ENCODE measurements at places on chromosomes 3 and 15.

DNA sequence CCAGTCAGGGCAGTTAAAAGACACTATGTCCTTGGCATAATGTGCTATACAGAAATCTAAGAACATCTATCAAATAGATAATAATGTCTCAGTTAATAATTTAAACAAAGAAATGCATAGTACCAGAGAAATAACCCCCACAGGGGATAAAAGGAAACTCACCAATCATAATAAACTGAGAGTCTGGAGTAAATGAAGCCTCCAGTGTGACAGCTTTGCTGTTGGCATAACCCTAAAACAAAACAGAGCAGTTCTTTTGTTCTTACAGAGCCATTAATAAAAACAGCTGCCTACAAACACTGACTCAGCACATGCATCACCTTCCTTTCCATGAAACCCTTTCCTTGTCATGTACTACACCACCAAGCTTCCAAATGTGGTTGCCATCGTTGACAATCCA, 13.5 kb downstream of the PPM1M start:
- no peak overlapping the region for H3K4me3 ChIP-seq
- DNase-seq: no peak
- peaks cover 35% of the 10 kb centered on the region for H3K4me1 ChIP-seq
- H3K27me3 ChIP-seq: no peaks in the 10 kb centered on the region
- peaks cover 44% of the 10 kb centered on the region for H3K36me3 ChIP-seq

DNA sequence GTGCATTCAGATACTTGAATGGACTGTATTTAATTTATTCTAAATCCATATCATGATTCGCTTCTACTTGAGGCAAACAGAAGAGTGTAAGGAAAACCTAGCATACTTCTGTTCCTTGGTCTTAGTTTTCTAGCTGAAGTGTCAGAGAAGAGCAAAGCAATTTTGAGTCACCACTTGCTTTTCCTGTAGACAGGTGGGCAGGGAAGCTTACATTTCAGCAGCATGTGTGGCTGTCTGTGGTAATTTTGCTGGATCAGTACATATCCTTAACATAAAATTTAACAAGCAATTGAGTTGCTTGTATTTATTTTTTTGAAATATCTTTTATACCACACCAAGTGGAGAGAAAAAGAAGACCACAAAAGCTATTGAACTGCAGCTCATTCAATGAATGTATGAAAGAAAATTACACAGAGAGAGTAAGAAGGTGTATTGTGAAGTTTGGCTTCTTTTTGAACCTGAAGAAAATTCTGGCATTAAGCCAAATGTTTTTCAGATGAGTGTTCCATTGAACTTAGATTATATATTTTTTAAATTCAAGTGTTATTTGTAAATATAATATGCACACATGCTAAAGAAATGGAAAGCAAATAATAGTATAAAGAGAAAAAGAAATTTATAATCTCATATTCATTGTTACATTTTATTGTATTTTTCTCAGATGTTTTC, 747.6 kb downstream of the NAALADL2 start:
- no peaks in the 10 kb centered on the region for H3K27me3 ChIP-seq
- H3K4me3 ChIP-seq: no peak overlapping the region
- H3K4me1 ChIP-seq: no peaks in the 10 kb centered on the region
- H3K27ac ChIP-seq: no peak overlapping the region
- no peaks in the 10 kb centered on the region for H3K36me3 ChIP-seq

DNA sequence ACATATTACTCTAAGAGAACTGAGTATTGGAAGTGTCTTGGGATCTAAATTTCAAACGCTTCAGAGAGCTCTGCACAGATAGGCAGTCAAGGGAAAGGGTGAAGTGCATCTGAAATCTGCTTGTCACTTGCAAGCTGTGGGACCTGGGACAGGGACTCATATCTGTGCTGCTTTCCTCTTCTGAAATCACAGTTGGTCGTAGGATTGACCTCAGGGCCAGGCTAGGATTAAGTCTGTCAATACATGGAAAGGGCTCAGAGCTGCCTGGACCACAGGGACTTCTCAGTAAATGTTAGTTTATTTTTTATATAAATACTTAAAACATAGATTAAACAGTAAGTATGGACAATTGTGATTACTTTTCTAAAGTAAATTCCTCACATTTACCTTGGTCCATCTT, 74.7 kb upstream of the CMTM7 start:
- no peaks in the 10 kb centered on the region for H3K27me3 ChIP-seq
- H3K4me1 ChIP-seq: peaks cover 1% of the 10 kb centered on the region
- H3K4me3 ChIP-seq: no peak overlapping the region
- no peaks in the 10 kb centered on the region for H3K36me3 ChIP-seq
- no peak for DNase-seq

DNA sequence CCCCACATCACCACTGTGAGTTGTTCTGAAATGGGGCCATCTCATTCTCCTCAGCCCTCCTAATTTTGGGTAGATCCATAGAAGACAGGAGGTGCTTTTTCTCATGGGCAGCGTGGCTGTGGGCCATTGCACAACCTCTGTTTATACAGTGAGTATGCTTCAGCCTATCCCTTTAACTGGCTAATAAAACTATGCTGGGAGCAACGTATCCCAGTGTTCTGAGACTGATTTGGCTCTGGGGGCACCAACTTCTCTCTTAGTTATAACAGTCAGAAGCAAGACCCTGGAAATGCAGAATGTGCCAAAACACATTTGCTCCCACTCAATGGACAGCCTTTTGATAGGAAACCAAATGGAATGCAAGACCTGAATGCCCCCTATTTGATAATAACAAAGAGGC, 97.1 kb upstream of the ICE2 start:
- H3K36me3 ChIP-seq: no peaks in the 10 kb centered on the region
- no peak for DNase-seq
- no peak overlapping the region for H3K4me3 ChIP-seq
- H3K4me1 ChIP-seq: no peaks in the 10 kb centered on the region

DNA sequence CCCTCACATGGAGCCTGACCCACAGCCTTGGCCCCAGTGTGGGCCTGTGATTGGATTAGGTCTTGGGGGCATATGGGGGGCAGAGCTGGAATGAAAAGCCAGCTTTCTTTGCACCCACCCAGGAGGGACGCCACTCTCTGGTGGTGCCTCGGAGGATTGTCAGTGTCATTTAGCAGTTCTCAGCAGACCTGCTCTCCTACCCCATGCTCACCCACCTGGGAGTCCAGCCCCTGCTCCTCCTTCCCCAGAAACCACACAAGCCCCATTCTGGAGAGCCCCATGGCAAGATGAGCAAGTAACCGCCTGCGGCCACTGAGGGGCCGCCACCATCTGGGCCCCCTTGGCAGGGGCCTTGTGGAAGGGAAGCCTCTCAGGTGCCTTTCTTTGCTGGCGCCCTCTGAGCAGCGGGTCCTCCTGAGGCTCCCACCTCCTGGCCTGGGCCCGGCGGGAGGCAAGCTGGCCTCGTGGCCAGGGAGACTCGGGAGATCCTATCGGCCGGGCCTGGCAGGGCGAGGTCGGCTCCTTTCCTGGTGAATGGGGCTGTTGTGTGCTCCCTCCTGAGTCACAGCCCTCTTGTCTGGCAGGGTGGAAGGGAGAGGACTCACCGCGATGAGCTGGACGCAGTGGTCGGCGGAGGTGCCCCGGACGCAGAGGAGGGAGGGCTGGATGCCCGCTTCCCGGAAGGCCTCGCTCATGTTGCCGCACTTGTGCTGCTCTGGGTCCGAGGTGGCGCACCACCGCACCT, 2.3 kb downstream of the MELTF start:
- no peak for DNase-seq
- H3K36me3 ChIP-seq: no peaks in the 10 kb centered on the region
- H3K27me3 ChIP-seq: no peaks in the 10 kb centered on the region
- H3K27ac ChIP-seq: no peak overlapping the region
- no peak overlapping the region for H3K4me3 ChIP-seq

GRCh38 chr3:46695177-46695961, 1.9 kb upstream of the ALS2CL start:
- H3K4me1 ChIP-seq: peaks cover 77% of the 10 kb centered on the region
- no peaks in the 10 kb centered on the region for H3K27me3 ChIP-seq
- no peak overlapping the region for H3K4me3 ChIP-seq

- H3K4me3 ChIP-seq: no peak overlapping the region
- H3K4me1 ChIP-seq: no peaks in the 10 kb centered on the region
- no peak for DNase-seq
- no peak overlapping the region for H3K27ac ChIP-seq
- no peaks in the 10 kb centered on the region for H3K36me3 ChIP-seq
Observed at GRCh38 chr3:53775018-53775417, 71.2 kb downstream of the CHDH start.

GRCh38 chr3:169948559-169949448, 17.8 kb upstream of the SEC62 start:
- H3K4me1 ChIP-seq: no peaks in the 10 kb centered on the region
- H3K27me3 ChIP-seq: no peaks in the 10 kb centered on the region
- H3K36me3 ChIP-seq: no peaks in the 10 kb centered on the region
- no peak overlapping the region for H3K4me3 ChIP-seq
- H3K27ac ChIP-seq: no peak overlapping the region

- DNase-seq: no peak
- no peaks in the 10 kb centered on the region for H3K36me3 ChIP-seq
- no peaks in the 10 kb centered on the region for H3K4me1 ChIP-seq
Observed at GRCh38 chr3:160126051-160126450, 99.2 kb upstream of the C3orf80 start.

- no peak overlapping the region for H3K27ac ChIP-seq
- H3K36me3 ChIP-seq: no peaks in the 10 kb centered on the region
- no peak overlapping the region for H3K4me3 ChIP-seq
- no peaks in the 10 kb centered on the region for H3K27me3 ChIP-seq
Observed at GRCh38 chr15:48681353-48681752, 35.8 kb upstream of the FBN1 start.

- H3K27me3 ChIP-seq: no peaks in the 10 kb centered on the region
- H3K4me3 ChIP-seq: no peak overlapping the region
- H3K4me1 ChIP-seq: no peaks in the 10 kb centered on the region
- no peaks in the 10 kb centered on the region for H3K36me3 ChIP-seq
- DNase-seq: no peak
Observed at GRCh38 chr3:86890741-86891396, 100.1 kb downstream of the VGLL3 start.

DNA sequence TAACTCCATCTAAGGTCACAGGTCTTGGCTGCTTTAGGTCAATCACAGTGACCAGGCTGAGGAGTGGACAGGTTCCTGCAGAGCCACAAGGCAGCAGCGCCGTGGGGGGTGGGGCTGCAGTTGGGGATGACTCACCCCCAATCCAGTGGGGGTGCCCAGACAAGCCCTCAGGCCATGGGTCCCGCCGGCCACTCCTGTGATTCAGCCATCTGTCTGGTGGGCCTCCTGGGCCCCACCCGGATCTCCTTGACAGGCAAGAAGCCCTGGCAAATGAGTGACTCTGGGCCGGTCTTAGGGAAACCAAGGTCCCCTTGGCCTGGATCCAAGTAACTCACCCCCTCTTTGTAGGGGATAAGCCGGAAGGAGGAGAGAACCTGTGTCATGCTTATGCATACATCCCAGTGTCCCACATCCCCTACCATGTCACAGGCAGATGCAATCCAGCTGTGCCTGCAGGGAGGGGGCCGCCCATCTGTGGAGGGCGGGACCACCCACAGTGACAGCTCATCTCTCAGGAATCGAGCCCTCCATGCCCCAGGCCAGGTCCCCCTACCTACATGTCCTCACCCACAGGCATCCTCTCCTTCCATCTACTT, 495 bp upstream of the COL7A1 start:
- peaks cover 15% of the 10 kb centered on the region for H3K4me1 ChIP-seq
- DNase-seq: no peak
- H3K4me3 ChIP-seq: no peak overlapping the region
- no peak overlapping the region for H3K27ac ChIP-seq

DNA sequence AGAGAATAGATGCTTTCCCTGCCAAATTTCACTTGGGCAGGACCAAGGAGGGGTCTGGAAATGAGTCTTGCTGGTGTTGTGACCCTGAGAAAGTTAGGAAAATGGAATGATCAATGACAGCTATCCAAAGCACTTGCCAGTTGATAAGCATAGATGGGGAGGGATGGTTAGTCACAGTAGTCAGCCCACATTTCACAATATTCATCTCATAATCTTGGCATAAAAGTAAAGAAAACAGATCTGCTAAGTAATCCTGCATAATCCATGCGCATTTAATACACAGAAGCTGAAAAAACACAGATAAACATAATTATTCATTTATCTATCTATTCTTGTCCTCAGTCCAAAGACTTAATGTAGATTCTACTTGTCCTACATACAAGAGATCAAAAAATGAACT, 184.1 kb downstream of the ZIC4 start:
- no peak overlapping the region for H3K27ac ChIP-seq
- no peak for DNase-seq
- no peaks in the 10 kb centered on the region for H3K36me3 ChIP-seq
- H3K27me3 ChIP-seq: no peaks in the 10 kb centered on the region
- no peaks in the 10 kb centered on the region for H3K4me1 ChIP-seq

DNA sequence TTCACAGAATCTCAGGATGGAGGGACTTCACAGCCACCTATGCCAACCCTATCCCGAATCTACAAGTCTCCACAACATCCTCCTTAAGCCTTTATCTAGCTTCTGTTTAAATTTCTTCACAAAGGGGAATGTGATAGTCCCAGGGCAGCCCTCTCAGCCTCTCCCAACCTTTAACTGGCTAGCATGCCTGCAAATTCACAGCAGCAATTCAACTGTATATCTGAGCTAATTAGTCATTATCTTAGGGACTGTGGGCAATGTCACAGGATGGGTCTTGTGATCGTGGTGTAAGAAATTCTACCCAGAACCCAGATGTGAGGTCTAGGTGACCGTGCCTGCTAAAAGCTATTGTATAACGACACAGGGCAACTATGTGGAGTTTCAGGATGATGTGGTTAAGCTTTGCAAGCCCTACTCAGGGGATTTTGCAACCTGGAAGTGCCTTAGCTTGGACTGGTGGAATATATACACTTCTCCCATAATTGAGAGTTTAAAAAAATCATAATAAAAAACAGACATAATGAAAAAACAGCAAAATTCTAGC, 65.5 kb upstream of the FBN1 start:
- DNase-seq: no peak
- H3K4me1 ChIP-seq: no peaks in the 10 kb centered on the region
- H3K36me3 ChIP-seq: peaks cover 9% of the 10 kb centered on the region
- H3K4me3 ChIP-seq: no peak overlapping the region
- no peak overlapping the region for H3K27ac ChIP-seq

DNA sequence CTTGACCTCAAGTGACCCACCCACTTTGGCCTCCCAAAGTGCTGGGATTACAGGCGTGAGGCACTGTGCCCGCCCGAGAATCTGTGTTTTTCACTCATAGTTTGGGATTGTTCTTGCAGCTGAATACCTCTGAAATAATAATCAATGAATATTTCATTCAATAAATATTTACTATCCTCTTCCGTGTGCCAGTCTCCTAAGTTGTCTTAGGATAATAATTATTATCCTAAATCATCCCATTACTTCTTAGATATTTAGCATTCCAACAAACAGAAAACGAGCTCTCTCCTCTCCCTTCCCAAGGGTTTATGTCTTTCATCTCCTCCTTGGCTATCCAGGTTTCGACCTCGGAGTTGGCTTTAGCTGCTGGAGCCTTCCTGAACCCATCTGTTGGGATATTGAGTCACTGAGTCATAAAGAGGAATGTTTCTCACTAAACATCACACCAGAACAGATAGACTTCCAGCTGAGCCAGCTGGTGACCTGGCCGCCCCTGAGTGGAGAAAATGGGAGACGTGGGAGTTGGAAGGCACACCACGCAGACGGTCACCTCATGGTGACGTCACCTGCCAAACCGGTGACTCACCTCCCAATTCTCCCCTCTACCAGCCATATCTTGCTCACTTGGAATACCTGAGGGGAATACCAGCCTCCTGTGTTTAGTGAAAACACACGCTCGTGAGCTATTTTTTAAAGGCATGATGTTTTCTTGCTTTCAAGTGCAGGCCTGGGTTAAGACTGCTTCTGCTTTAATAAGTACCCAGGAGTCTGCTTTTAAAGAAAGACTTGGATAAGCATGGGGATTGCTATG, 43.9 kb downstream of the BHLHE40 start:
- H3K27ac ChIP-seq: peak overlapping the region; percentile 60
- DNase-seq: no peak
- H3K36me3 ChIP-seq: no peaks in the 10 kb centered on the region
- H3K27me3 ChIP-seq: no peaks in the 10 kb centered on the region
